A549 (cell line): ENCODE measurements at places on chromosomes 2 and 18. TPM values are rescaled to one million over a fixed set of nuclear protein-coding genes. Genes with fewer than 3 reads are reported as not detected.
A peak's percentile ranks its signal among the peaks of the same experiment; 100 is the strongest.

DNA sequence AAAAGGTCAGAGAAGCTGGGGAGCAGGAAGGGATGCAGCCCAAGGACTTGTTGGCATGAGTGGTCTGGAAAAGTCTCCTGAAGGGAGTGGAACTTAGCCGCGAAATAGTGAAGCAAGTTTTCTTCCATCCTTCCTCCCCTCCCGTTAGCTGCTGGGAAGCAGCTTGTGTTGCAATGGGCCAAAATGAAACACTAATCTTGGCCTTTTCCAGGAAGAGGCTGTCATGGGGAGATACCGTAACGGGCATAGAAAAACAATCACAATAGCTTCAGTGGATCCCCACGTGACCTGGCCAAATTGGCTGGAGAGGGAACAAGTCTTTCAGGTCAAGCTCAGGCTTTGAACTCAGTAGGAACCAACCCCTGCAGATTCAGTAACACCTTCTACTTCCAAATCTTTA lies 49.3 kb downstream of the SEMA4F start:
- no peak for DNase-seq

GRCh38 chr2:231800493-231801091 lies 14.3 kb downstream of the COPS7B start:
- DNase-seq, result peak; percentile 15

DNA sequence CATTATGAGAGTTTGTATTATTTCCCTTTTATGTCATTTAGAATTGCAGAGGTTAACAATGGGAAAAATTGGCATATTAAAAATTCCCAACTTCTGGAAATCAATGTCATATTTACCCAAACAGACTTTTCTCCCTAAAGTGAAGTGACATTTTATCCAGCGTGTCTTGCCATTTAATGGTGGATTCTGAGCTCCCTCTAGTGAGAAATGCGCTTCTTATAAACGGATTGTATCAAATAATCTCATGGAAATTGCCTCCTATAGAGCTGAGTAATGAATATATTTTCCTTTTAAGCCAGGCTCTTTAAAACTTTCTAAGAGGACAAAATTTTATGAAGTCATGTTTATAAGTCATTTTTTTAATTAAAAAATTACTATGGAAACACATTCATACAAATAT lies 5.7 kb upstream of the GCFC2 start:
- peak; percentile 37 for DNase-seq

DNA sequence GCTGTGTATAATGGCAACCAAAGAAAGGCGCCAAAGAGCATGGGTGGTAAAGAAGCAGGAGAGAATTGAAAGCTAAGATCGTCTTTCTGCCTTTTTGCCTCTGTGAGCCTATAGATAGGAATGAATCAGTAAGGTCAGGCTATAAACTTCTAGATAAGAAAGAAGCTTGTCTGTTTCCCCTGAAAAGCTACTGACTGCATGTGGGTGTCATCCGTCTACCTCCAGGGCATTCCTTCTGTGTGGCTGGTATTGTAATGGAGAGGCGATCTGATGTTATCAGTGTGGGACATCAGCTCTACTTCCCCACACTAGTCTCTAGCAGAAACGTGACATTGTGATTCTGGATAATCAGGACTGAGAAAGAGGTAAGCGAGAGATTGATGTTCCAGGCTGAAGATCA lies 63.4 kb upstream of the PLA2R1 start:
- DNase-seq, result no peak

GRCh38 chr18:62569081-62569655 lies 46.3 kb downstream of the ZCCHC2 start:
- no peak for DNase-seq

The MYO3B gene
- not detected in 3 replicates for polyA plus RNA-seq

The BAZ2B gene
- polyA plus RNA-seq, result 18.0 to 23.9 TPM (median 19.6 TPM) in 3 replicates

DNA sequence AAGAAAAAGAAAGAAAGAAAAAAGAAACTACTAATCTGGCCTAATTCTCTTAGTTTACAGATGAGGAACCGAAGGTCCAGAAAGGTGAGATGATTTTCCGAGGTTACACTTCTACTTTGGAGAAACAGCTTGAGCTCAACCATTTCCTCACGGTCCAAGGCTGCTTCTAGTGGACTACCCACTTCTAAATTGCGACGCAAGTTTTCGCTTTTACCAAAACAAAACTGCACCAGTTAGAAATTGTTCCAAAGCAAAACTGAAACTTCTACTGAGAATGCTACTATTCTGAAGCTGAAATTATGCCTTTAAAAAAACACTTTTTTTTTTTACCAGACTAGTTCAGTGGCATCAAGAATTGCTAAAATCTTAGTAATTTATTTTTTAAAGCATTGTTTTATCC lies 101.6 kb downstream of the INO80D start:
- no peak for DNase-seq

DNA sequence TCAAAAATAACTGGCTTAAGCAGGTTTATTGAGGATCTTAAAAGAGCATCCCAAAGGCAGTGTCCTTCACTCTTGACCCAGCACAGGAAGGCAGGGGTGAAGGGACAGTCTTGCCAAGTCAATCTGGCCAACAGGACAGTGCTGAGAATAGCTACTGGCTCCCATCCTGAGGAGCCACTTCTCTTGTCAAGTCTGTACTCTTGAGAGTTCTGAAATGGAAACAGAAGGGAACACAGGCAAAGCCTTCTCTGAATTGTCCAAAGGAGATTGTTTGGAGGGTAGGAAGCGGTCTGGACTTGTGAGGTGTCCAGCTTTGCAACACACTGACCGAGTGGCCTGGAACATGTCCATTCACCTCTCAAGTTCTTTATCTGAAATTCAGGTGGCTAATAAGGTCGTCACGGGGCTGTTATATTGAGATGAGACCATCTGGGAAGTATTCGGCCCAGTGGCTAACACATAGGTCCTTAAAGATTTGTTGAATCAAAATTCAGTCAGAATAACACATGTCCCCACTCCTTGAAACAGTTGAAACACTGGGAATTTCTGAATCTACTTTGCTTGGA lies 99.5 kb upstream of the FHL2 start:
- DNase-seq, result no peak

The SERPINB3 gene
- not detected in 3 replicates for polyA plus RNA-seq

The NCKAP1 gene
- polyA plus RNA-seq, result 89.4 to 106 TPM (median 98.8 TPM) in 3 replicates

The MALL gene
- polyA plus RNA-seq, result 115 to 123 TPM (median 123 TPM) in 3 replicates

GRCh38 chr2:219783359-219783975 lies 156.0 kb downstream of the SLC4A3 start:
- DNase-seq, result no peak

The PSMD14 gene
- polyA plus RNA-seq, result 166 to 190 TPM (median 176 TPM) in 3 replicates

DNA sequence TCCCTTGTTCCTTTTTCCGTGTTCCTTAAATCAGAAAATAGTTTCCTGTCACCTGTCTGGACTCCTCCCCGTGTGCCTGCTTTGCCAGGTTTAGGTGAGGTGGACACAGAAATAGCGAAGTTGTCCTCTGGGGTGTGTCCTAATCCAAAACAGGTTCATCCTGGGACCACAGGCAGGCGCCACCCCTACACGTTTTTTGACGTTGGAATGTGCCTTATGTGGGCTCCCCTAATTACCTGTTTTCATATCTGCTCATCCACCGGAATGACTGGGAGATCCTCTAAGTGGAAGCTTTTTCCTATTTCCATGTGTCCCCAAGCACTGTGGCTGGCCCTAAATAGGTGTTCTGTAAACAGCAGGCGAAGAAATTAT lies 49.0 kb upstream of the PAIP2B start:
- DNase-seq, result no peak

The DUSP11 gene
- 26.2 to 26.7 TPM (median 26.5 TPM) in 3 replicates for polyA plus RNA-seq
